GM23338 (cell line): ENCODE measurements at places on chromosomes 16 and 17.

GRCh38 chr17:8803531-8804420 is 4.6 kb upstream of the MFSD6L start:
- DNase-seq = peak; percentile 59

DNA sequence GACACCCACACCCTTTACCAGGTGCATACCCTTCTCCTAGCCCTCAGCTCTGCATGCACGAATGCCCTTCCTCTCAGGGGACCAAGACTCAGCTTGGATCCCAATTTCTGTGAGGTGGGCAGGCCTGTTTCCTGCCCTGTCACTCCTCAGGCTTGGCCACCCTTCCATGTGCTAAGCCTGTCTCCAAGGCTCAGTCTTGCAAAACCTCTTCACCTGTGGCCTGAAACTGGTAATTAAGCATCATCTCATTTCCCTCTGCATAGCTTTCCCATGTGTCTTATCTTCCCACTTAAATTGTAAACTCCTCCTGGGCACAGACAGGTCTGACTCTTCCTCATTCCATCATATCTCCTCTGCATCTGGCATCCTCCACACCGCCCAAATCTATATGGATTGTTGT is 31.0 kb upstream of the SMPD3 start:
- no peak for DNase-seq

DNA sequence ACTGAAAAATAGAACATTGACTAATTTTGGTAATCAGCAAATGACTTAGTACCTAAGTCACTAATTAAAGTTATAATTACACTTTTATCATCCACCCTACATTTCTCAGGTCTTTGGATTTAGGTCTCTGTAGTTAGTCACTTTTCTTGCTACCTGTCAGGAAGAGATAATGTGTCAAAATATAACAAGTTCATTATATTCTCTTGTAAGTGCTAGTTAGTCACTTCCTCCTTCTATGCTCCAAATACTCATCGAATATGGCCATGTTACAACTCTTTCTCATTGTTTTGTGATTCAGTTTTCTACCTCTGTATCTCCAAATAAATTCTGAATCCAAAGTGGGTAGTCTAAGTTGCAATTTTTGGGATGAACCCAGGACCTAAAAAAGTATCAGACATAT is 163.5 kb upstream of the KIF2B start:
- no peak for DNase-seq

- peak; percentile 45 for DNase-seq
These were observed 18.5 kb downstream of the C16orf82 start for GRCh38 chr16:27085182-27085581.

DNA sequence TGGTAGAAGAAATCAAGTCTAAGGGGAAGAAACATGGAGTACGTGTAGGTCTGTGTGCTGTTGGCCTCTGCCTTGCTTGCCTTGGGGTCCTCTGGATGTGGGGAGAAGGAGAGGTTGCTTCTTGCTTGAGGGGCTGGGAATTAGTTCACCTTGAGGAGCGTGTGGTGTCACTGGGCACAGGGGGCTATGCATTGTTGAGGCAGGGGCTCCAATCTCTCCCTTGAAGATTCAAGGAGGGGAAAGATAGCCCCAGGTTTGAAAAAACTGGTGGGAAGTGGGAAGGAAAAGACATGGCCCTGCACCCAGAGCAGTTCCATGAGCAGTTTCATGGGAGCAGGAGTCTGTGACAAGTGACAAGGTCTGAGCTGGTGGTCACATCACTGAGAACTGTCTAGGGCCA is 103.4 kb downstream of the CYLD start:
- no peak for DNase-seq

DNA sequence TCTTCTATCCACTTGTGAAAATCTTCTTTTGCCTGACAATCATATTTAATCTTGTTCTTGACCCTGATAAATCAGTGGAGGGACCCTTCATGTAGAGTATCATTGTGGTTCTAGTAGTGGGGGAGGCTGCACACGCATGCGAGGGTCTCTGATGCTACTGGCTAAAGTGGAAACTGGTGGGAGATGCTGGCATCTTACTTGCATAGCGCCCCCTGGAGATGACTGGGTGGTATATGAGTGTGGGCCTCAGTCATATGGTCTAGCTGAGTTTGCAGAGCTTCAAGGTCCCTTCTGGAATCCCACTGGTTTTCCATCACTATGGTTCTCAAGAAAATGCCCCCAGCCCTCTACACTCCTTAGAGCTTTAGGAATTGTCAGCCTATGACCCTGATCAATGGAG is 236.4 kb upstream of the AXIN2 start:
- peak; percentile 86 for DNase-seq

DNA sequence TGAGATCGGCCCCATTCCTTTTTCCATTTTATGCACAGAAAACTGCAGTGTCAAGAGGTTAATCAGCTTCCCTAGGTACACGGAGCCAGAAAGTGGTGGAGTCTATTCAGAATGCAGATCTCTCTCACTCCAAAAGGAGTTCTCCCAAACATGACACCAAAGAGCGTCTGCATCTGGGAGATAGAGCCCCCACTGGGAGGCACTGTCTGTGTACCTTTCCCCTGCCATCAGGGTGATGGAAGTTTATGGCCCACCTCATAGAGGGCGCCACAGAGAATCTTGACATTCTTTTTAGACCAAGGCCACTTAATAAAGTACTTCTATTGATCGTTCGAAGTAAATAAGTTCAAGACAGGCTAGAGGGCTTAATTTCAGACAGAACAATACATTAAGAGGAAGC is 493.7 kb upstream of the ERCC4 start:
- DNase-seq = peak; percentile 78

DNA sequence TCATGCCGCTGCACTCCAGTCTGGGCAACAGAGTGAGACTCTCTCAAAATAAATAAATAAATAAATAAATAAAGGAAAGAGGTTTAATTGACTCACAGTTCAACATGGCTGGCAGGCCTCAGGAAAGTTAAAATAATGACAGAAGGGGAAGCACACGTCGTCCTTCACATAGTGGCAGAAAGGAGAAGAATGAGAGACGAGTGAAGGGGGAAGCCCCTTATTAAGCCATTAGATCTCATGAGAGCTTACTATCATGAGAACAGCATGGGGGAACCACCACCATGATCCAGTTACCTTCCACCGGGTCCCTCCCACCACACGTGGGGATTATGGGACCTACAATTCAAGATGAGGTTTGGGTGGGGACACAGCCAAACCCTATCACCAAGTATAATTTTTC is 54.5 kb downstream of the PAFAH1B1 start:
- no peak for DNase-seq

DNA sequence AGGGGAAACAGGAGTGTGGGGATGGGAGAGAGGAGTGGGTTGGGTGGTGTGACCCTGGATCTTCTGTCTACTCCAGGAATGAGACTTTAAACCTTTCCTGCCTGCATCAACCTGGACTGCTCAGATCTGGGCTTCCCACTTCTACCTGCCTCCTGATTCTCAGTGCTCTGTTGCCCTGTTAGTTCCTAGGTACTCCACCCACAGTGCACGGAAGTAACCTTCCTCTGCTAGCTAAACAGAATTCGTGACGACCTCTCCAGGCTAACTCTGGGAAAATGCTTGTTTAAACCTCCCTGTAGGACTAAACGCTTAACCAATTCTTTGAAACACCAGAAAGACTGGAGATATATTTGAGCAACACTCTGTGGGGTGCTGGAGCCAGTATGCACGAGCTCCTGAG is 83.4 kb upstream of the CLEC3A start:
- no peak for DNase-seq
